NK-92 treated with Interleukin-12 subunit alpha and Interleukin-12 subunit beta, amount 100 ng/mL, for 24 hours (cell line): ENCODE measurements at places on chromosomes 7 and 10.

- DNase-seq = no peak
Measured at GRCh38 chr10:121296881-121297585, 301.2 kb downstream of the FGFR2 start.

- no peak for DNase-seq
Measured at GRCh38 chr7:151245360-151246101, 3.0 kb downstream of the SMARCD3 start.

DNA sequence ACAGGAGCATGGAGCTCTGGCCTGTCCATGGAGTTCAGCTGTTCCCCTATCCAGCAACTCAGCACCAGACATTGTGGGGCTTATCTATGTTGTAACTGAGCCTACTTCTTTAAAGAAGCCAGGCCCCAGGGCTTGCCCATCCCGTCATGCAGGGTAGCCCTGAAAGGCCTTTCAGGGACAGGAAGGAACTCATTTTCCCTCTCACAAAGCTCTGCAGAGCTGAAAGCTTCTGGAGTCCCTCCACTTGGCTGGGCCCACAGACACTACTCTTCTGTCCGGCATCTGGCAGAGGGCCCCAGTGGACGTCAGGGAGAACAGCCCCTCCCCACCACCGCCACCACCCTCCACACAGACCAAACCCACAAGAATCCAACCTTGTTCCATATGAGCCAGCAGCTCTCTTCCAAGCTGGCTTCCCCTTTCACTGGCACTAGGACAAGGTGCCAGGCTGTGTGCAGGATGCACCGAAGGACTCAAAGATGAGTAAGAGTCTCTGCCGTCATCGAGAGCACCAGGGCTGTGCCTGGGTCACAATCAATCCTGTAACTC lies 33.1 kb downstream of the DENND2A start:
- DNase-seq = no peak

- DNase-seq = no peak
Measured at GRCh38 chr10:44467090-44467489, 82.2 kb upstream of the CXCL12 start.

DNA sequence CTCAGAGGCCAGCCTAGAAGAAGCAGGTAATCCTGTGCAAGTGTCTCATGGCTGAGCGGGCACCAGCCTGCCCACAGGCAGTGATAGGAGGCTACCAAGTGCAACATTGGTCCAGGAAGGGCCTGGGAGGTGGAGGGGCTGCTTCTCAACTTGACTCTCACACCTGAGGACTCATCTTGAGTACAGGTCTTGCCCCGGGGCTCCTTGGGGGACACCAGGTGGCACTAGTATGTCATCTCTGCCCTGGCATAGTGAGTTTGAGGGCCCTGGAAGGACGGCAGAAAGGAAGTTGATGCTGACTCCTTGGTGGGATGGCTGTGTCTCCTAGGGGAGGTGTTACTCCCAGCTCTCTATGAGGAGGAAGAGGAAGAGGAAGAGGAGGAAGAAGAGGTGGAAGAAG lies 2.3 kb downstream of the CCDC136 start:
- DNase-seq = no peak

DNA sequence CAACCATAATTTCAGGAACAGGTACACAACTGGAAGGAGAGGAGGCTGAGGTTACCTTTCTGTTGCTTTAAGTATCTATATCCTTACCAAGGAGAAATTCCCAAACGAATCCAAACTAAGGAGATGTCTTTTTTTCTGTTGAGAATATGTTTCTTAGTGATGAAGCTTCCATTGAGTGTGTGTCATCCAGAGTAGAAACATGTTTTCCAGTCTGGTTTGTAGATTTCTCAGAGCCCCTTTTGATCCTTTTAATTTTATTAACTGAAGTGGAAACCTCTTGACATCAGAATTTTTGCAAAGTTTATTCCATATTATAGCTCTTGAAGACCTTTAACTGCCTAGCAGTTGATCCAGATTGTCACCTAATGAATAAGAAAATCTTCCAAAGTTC lies 207.1 kb upstream of the FERD3L start:
- DNase-seq = no peak

- DNase-seq = no peak
Measured at GRCh38 chr7:55097100-55097499, 78.3 kb downstream of the EGFR start.

DNA sequence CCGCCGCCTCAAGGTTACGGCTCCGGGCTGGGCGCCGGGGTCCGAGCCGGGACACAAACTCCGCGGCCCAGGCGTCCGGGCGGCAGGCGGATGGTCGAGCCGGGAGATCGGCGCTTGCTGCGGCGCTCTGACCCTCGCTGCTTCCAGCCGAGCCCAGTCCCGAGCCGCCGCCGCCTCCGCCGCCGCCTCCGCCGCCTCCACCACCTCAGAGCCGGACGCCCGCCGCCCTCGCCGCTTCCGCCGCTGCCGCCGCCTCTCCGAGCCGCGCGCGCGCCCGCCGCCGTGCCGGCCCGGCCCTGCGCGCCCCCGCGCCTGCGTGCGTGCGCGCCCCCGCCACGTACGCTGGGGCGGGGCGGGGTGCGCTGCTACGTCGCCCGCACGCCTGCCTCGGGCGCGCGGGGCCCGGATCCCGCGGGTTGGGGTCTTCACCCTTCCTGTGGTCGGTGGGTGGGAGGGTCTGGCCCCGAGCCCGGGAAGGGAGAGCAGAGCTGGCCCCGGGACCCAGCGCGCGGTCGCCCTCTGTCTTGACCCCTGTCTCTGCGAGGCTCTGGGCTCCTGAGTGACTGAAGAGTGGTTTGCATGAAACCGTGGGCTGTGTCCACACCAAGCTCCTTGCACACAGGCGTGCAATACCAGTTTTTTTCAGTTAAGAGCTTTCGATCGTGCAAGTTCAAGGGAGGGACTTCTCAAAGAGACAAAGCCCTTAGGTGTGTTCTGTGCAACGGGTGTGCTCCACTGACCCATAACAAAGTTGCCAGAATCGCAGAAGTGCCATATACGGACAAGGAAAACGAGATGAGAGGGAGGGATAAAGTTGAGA lies at the start of gene SMURF1:
TSS of gene SMURF1 (minus strand) at position 256 of the 820 bp plus-strand sequence. CDS start 328 bp downstream, outside the sequence.
- DNase-seq = peak; percentile 65

GRCh38 chr7:71851776-71852498 lies 560.2 kb downstream of the CALN1 start:
- DNase-seq = no peak

GRCh38 chr10:67079126-67079525 lies 153.3 kb downstream of the LRRTM3 start:
- DNase-seq = no peak

DNA sequence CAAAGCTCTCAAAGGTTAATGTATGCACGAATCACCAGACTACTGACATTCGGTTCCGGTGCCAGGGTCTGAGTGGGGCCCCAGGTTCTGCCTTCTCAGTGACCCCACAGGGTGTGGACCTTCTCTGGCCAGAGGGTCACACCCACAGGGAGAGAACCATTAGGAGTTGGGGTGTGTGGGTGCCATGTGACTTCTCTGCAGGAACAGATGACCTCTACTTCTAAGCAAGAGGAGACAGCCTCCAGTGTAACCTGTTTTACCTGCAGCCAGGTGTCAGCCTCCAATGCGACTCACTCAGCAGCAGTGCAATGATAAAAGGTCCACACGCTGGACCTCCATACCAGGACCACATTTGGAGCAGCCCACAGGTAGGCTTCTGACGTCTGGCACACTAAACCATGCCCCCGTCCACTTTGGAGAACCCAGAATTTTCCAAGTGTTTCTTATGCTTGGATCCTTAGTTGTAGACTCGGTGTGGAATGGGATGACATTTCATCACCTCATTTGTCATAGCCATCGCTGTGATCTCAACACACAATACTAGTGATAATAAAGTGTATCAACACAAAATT lies 16.2 kb upstream of the INSIG1 start:
- no peak for DNase-seq

DNA sequence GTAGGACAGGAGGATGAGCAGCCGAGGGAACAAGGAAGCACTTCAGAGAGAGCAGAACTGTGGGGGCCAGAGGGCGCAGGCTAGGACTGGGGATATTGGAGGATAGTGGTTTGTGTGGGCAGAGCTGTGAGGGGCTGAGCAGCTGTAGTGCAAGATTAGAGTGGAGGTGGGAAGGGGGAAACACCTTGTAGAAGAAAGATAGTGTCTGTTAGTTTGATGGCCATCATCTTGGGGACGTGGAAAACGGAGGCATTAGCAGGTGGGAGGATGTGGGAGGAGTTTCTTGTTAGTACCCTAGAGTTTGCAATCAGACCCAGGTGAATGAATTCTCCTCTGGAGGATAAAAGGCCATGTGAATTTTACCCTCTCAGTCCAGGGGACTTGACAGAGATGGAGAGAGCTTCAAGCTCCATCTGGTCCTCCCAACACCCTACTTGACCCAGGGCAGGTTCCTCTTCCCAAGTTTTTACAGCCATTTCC lies 34.0 kb downstream of the PRSS2 start:
- peak; percentile 63 for DNase-seq

GRCh38 chr7:38565289-38565688 lies 65.9 kb downstream of the AMPH start:
- no peak for DNase-seq

DNA sequence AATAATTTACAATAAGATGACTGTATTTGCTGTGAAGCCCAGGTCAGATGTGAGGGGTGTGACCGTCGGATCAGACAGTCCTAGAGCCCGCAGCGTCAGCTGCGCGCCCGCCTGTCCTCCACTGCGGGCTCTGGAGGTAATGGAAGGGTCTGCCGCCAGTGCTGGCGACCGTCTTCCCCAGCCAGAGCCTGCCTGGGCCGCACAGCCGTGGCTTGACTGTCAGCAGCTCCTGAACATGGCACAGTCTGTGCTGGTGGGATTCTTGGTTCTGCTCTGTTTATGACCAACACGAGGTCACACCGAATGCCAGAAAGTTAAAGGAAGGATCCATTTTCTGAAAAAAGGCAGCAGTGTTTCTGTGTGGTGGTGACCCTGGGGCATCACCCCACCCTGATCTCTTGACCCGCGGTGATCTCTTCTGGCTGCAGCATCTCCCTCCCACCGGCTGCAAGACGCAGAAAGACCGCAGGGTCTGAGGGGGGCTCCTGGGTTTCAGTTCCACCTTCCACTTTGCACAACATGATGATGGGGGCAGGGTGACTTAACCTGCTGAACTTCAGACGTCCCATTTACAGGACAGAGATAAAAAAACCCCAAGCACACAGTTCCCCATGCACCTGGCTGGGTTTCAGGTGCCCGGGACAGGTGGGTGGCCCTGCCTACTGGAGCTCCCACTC lies 103.7 kb downstream of the DNAJB6 start:
- no peak for DNase-seq

DNA sequence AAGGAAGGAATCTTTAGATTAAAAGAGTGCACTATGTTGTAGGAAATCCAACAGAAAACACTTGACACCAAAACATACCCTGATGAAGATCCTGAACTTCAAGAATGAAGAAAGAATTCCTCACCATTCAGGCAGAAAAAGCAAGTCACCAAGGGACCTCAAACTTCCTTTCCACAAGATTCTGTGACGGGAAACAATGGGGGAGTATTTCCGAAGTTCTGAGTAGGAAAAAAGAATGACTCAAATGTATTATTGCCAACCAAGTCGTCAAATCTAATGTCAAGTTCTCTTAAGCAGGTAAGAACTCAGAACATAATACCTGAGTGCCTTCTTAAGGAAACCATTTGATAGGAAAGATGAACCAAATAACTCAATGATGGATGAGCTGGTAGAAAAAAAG lies 44.7 kb upstream of the MTURN start:
- DNase-seq = no peak

DNA sequence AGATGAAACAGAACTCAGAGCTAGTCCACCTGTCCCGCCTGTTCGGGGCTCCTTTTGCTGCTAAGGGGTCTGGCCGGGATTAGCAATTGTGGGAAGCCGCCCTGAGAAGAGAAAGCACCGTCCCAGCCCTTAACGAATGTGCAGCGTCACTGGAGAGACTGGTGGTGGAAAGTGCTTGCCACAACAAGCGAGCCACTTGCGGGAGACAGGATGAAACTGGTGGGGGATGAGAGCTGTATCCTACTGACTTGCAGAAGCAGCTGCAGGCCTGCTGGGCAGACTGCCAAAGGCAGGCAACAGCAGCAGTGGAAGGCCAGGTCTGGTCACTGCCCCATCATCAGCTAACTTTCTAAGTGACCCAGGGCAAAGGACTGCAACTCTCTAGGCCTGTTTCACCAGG lies 95.4 kb downstream of the FAM53B start:
- DNase-seq = no peak

DNA sequence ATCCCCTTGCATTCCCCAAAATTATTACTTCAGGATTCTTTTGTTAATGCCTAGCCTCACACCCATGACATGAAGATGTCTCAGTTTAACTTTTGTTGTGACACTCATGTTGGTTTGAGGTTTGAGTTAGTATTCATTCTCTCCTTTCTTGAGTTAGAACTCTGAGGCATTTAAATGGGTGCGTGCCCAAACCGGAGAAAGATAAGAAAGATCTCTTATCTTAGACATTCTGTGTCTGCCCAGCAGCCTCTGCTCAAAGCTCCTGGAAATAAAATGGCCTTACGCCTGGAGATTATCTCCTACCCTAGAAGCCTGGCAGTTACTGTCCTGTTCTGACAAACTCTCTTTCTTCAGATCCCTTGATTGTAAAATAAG lies 26.3 kb downstream of the WBP1L start:
- DNase-seq = no peak

- DNase-seq = no peak
Measured at GRCh38 chr10:97058521-97058920, 127.2 kb downstream of the SLIT1 start.

DNA sequence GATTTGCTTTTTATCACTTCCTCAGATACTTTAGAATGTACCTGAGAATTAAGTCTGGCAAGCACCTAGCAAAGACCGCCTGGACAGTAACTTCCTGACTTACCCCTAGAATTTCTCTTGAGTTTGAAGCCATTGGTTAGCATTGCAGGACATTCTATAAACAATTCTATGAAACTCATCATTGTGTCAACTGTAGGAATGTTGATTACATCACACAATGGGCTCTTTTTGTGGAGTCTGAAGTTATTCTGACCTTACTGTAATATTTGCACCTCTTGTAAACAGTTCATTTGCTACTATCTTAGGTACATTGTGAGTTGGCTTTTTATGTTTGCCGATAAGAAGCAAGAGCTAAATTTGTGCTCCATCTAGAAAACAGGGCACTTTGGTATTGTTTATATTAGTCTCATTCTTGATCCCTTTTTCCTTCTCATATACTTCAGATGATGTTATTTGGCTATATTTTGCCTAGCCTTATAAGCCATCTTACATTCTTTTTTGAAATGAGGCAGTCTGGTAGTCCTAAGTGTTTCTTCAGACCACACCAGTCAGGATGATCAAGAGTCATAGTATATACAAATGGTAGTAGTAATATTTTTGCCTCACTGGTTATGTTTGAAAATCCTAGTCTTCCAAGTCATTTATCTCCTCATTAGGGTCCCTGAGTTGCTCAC lies 52.4 kb downstream of the CASD1 start:
- DNase-seq = no peak

GRCh38 chr7:157008206-157009169 lies 2.0 kb downstream of the MNX1 start:
- no peak for DNase-seq

- DNase-seq = no peak
Measured at GRCh38 chr7:68205826-68206225, 1209.2 kb downstream of the TYW1 start.

- DNase-seq = peak; percentile 2
Measured at GRCh38 chr10:17428351-17429097, 25.9 kb downstream of the ST8SIA6 start.
